Stomach (tissue), 19 donors: ENCODE measurements at places on chromosomes 13 and 19. TPM values are rescaled to one million over a fixed set of nuclear protein-coding genes. Genes with fewer than 3 reads are reported as not detected.

GRCh38 chr13:101875091-101875490 lies 422.6 kb downstream of the ITGBL1 start:
- H3K36me3 ChIP-seq = no peaks in the 10 kb centered on the region
- no peak overlapping the region for H3K27ac ChIP-seq
- no peak for DNase-seq
- no peak overlapping the region for H3K4me3 ChIP-seq
- H3K4me1 ChIP-seq = no peaks in the 10 kb centered on the region

GRCh38 chr13:33123066-33123859 lies 107.0 kb downstream of the KL start:
- peaks cover 91% of the 10 kb centered on the region for H3K4me1 ChIP-seq
- no peak overlapping the region for H3K27ac ChIP-seq
- DNase-seq = no peak
- peaks cover 27% of the 10 kb centered on the region for H3K36me3 ChIP-seq
- no peaks in the 10 kb centered on the region for H3K27me3 ChIP-seq

DNA sequence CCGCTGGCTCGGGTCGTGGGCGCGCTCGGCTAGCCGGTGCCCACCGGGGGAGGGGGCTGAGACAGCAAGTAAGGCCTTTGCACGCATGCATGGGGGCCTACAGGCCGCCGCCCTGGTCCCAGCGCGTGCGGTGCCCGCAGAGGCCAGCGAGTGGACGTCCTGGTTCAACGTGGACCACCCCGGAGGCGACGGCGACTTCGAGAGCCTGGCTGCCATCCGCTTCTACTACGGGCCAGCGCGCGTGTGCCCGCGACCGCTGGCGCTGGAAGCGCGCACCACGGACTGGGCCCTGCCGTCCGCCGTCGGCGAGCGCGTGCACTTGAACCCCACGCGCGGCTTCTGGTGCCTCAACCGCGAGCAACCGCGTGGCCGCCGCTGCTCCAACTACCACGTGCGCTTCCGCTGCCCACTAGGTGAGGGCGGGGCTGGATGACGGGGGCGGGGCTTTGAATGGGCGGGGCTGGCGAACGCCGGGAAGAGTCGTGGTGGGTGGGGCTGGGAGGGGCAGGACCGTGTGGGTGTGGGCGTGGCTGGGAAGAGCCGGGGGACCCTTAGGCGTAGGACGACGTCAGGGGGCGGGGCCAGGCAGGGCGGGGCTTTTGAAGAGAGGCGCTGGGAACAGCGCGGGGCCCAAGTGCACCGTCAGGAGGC lies 2.1 kb downstream of the CILP2 start:
- DNase-seq = peak; percentile 92
- peak overlapping the region; percentile 42 for H3K4me3 ChIP-seq
- H3K36me3 ChIP-seq = peaks cover 6% of the 10 kb centered on the region
- peaks cover 95% of the 10 kb centered on the region for H3K27me3 ChIP-seq

- no peak overlapping the region for H3K27ac ChIP-seq
- no peaks in the 10 kb centered on the region for H3K4me1 ChIP-seq
- DNase-seq = no peak
- no peaks in the 10 kb centered on the region for H3K36me3 ChIP-seq
- H3K4me3 ChIP-seq = no peak overlapping the region
- no peaks in the 10 kb centered on the region for H3K27me3 ChIP-seq
Observed at GRCh38 chr13:67184247-67184646, 45.9 kb downstream of the PCDH9 start.

DNA sequence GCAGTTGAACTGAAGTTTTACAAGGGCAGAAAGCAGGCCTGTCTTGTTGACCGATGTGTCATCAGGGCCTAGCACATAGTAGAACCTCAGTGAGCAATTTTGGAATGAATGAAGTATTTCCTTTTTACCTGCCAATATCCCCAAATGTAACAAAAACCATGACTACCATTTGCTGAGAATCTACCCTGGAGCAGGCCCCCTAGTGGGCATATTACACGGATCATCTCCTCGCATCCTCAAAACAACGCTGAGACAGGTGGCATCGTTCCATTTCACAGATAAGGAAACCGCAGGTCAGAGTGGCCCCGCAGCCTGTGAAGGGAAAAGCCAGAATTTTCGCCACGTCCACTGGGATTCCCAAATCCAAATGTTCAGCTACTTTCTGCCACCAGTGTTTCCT lies 77.9 kb downstream of the CACNA1A start:
- peak; percentile 6 for DNase-seq
- no peaks in the 10 kb centered on the region for H3K36me3 ChIP-seq
- H3K4me1 ChIP-seq = no peaks in the 10 kb centered on the region
- H3K27me3 ChIP-seq = peaks cover 21% of the 10 kb centered on the region

DNA sequence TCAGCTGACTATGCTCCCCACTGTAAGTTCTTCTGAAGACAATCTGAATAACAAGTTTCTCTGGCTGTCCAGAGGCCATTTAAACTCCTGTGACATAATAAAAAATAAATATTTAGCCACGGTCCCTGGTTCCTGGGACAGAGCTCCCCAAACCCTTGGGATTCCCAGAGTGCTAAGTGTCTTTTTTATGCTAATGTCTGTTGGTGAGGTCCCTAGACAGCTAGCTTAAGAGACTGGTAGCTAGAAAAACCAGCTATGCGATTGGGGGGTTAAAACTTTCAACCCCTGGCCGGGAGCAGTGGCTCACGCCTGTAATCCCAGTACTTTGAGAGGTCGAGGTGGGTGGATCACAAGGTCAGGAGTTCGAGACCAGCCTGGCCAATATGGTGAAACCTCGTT lies 5.9 kb downstream of the EPSTI1 start:
- H3K27me3 ChIP-seq = no peaks in the 10 kb centered on the region
- peaks cover 34% of the 10 kb centered on the region for H3K4me1 ChIP-seq
- no peak overlapping the region for H3K4me3 ChIP-seq
- peak overlapping the region; percentile 65 for H3K27ac ChIP-seq
- no peak for DNase-seq

GRCh38 chr19:12222980-12223630 lies 60.2 kb downstream of the ZNF136 start:
- H3K4me3 ChIP-seq = no peak overlapping the region
- no peaks in the 10 kb centered on the region for H3K4me1 ChIP-seq
- H3K27me3 ChIP-seq = no peaks in the 10 kb centered on the region

DNA sequence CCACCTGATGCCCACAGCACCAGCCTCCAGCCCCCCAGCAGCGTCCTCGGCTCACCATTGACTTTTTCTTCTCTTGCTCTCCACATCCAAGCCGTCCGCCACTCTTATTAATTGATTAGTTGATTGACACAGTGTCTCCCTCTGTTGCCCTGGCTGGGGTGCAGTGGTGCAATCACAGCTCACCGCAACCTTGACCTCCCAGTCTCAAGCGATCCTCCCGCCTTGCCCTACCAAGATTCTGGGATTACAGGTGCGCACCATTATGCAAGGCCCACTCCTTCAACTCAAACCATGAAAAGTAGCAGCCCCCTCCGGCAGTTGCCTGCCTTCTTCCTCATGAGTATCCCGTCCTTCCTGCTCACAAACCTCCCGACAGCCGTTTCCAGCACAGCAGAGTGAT lies 921 bp upstream of the TEX29 start:
- no peak for DNase-seq
- H3K36me3 ChIP-seq = no peaks in the 10 kb centered on the region
- H3K4me3 ChIP-seq = no peak overlapping the region
- H3K27ac ChIP-seq = no peak overlapping the region
- H3K27me3 ChIP-seq = no peaks in the 10 kb centered on the region
- H3K4me1 ChIP-seq = no peaks in the 10 kb centered on the region

DNA sequence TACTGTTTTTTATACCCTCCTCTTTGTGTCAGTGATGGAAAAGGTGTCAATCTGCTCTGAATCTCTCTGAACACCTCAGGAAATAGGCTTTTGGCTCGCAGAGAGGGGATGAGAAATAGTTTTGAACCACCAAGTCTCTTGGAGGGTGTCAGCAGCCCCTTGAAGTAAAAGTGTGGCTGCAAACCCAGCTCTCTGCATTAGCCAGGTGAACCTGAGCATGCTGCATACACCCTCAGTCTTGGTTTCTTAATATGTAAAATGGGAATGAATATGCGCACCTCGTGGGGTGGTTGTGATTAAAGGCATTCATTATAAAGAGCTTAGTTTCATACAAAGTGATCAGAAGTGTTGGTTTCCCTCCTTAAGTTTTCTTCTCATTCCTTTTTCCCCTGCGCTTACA lies 1.4 kb upstream of the DHRS12 start:
- no peak for DNase-seq
- no peaks in the 10 kb centered on the region for H3K27me3 ChIP-seq
- no peak overlapping the region for H3K27ac ChIP-seq
- H3K4me1 ChIP-seq = peaks cover 26% of the 10 kb centered on the region
- H3K4me3 ChIP-seq = peak overlapping the region; percentile 63
- H3K36me3 ChIP-seq = no peaks in the 10 kb centered on the region

DNA sequence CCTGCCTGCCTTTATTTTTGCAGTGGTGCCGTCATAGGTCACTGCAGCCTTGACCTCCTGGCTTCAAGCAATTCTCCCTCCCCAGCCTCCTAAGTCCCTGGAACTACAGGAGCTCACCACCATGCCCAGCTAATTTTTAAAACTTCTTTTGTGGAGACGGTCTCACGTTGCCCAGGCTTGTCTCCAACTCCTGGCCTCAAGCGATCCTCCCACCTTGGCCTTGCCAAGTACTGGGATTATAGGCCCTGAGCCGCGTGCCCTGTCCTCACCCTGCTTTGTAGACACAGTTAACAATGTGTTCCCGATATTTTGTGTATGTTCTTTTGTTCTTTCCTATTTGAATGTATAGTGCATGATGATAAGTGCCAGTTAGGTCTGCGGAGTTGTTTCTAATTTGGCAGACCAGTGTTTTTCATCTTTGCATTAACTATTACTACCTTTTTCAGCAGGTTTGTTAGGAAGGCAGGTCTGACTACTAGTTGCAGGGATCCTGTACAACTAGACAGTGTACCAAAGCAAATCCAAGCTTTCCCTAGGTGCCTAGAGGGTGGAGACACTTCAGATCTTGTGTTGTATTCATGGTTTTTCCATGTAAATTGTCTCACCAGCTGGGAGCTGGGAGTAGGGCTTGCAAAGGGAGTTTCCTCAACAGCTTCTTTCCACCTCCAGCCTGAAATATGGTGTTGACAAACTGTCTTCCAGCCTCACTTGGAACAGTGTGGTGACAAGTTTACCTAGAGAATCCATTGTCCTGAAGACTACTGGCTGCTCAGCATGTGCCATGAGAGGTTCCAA lies 9.5 kb upstream of the WTIP start:
- peaks cover 65% of the 10 kb centered on the region for H3K36me3 ChIP-seq
- H3K4me1 ChIP-seq = no peaks in the 10 kb centered on the region
- H3K4me3 ChIP-seq = no peak overlapping the region
- H3K27me3 ChIP-seq = no peaks in the 10 kb centered on the region
- DNase-seq = no peak
- no peak overlapping the region for H3K27ac ChIP-seq

- H3K36me3 ChIP-seq = no peaks in the 10 kb centered on the region
- no peak overlapping the region for H3K4me3 ChIP-seq
- no peak overlapping the region for H3K27ac ChIP-seq
- H3K4me1 ChIP-seq = no peaks in the 10 kb centered on the region
- peaks cover 33% of the 10 kb centered on the region for H3K27me3 ChIP-seq
Observed at GRCh38 chr13:30928978-30929377, 3.5 kb upstream of the TEX26 start.

GRCh38 chr19:7213628-7214323 lies 80.4 kb downstream of the INSR start:
- H3K4me1 ChIP-seq = peaks cover 42% of the 10 kb centered on the region
- no peak for DNase-seq
- no peaks in the 10 kb centered on the region for H3K27me3 ChIP-seq
- no peaks in the 10 kb centered on the region for H3K36me3 ChIP-seq

DNA sequence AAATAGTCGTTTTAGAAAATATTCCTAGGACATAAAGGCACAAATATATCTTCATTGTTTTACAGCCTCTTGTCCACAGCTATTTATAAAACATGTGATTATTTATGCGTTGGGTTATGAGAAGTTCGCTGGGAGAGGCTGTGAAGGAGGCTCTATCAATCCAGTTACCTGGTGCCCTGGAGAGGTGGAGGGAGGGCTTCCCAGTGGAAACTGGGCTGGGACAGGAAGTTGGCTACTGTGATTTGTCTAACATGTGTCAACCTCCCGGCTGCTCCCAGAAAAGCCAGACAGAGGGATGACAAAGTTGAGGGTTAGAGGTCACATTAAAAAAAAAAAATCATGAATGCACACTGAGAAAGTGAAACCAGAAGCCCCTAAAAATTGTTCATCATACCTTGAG lies 346.5 kb downstream of the ZNF536 start:
- H3K36me3 ChIP-seq = no peaks in the 10 kb centered on the region
- peak overlapping the region; percentile 84 for H3K27ac ChIP-seq
- no peaks in the 10 kb centered on the region for H3K27me3 ChIP-seq
- peak overlapping the region; percentile 64 for H3K4me3 ChIP-seq
- H3K4me1 ChIP-seq = peaks cover 24% of the 10 kb centered on the region

- H3K27me3 ChIP-seq = no peaks in the 10 kb centered on the region
- peaks cover 40% of the 10 kb centered on the region for H3K36me3 ChIP-seq
- no peaks in the 10 kb centered on the region for H3K4me1 ChIP-seq
Observed at GRCh38 chr19:56301886-56302620, 12.6 kb downstream of the ZSCAN5A start.

DNA sequence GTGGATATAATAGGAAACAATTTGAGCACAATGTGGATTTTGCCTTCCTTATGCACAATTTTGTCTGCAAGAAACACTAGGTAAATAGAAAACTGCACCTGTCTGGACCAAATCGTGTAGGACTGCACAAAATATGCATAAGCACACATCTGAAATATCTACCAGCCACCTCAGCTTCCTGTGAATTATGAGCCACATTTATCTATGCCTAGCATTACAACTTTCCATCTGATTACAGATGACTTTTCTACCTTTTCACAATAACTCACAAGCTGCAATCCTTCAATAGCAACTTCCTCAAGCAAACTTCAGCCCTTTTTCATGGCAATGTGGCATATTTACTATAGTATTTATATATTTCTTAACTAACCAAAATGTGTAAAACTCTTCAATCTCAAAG lies 5.7 kb upstream of the RFX2 start:
- H3K27me3 ChIP-seq = no peaks in the 10 kb centered on the region
- H3K4me3 ChIP-seq = no peak overlapping the region
- DNase-seq = no peak

GRCh38 chr13:97327086-97327485 lies 105.0 kb downstream of the MBNL2 start:
- no peak for DNase-seq
- H3K27me3 ChIP-seq = no peaks in the 10 kb centered on the region
- no peaks in the 10 kb centered on the region for H3K36me3 ChIP-seq
- H3K27ac ChIP-seq = no peak overlapping the region
- no peak overlapping the region for H3K4me3 ChIP-seq
- peaks cover 6% of the 10 kb centered on the region for H3K4me1 ChIP-seq

The CYP4F22 gene
- not detected for total RNA-seq

The PRDX2 gene
- total RNA-seq = 266 TPM

The ZNF578 gene
- total RNA-seq = not detected

The SIGLEC6 gene
- not detected for total RNA-seq

The SIAH3 gene
- not detected for total RNA-seq

The LILRB3 gene
- total RNA-seq = 74.7 TPM

The SHISA7 gene
- total RNA-seq = not detected

The IL11 gene
- 1.3 TPM for total RNA-seq

The ZNF846 gene
- 18.2 TPM for total RNA-seq

The ERICH4 gene
- not detected for total RNA-seq

The ANKRD24 gene
- total RNA-seq = not detected

The CEACAM7 gene
- total RNA-seq = not detected

The SEMA6B gene
- total RNA-seq = 1.2 TPM
